Chondrocyte (in vitro differentiated cells): ENCODE measurements at places on chromosomes 5 and 9. TPM values are rescaled to one million over a fixed set of nuclear protein-coding genes. Genes with fewer than 3 reads are reported as not detected.
A peak's percentile ranks its signal among the peaks of the same experiment; 100 is the strongest.

DNA sequence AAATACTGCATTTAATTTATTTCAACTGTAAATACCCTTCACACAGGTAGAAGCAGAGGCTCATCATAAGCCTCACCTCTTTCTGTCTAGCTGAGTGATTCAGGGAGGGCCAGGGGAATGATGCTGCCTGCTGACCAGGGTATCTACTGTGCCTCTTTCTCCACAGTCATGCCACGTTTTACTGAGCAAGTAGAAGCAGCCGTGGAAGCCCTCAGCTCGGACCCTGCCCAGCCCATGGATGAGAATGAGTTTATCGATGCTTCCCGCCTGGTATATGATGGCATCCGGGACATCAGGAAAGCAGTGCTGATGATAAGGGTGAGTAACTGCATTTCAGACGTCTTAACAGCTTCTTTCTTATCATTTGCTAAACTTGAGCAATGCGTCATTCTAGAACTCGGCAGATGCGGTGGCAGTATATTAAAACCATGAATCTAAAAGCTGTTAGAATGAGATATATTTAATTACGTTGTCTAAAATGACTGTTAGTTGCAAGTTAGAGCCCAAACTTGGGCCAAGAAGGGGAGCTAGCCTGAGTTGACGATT lies 50.0 kb upstream of the LRRTM2 start:
- DNase-seq = no peak
- peaks cover 40% of the 10 kb centered on the region for H3K36me3 ChIP-seq
- H3K4me1 ChIP-seq = peaks cover 24% of the 10 kb centered on the region

GRCh38 chr5:173325091-173325698 lies 3.0 kb downstream of the STC2 start:
- H3K4me3 ChIP-seq = peak overlapping the region; percentile 99
- peaks cover 72% of the 10 kb centered on the region for H3K4me1 ChIP-seq
- DNase-seq = no peak
- H3K27me3 ChIP-seq = no peaks in the 10 kb centered on the region
- H3K36me3 ChIP-seq = peaks cover 72% of the 10 kb centered on the region

GRCh38 chr9:135888126-135888765 lies 19.1 kb downstream of the CAMSAP1 start:
- no peaks in the 10 kb centered on the region for H3K27me3 ChIP-seq
- peak; percentile 76 for DNase-seq
- no peak overlapping the region for H3K4me3 ChIP-seq
- H3K27ac ChIP-seq = no peak overlapping the region
- no peaks in the 10 kb centered on the region for H3K36me3 ChIP-seq
- H3K4me1 ChIP-seq = peaks cover 68% of the 10 kb centered on the region

- H3K27ac ChIP-seq = peak overlapping the region; percentile 53
- H3K36me3 ChIP-seq = no peaks in the 10 kb centered on the region
- DNase-seq = no peak
- H3K4me1 ChIP-seq = peaks cover 46% of the 10 kb centered on the region
- H3K4me3 ChIP-seq = no peak overlapping the region
These were observed 146.2 kb upstream of the KLF4 start for GRCh38 chr9:107635803-107636174.

GARNL3 gene
- 8.9 to 10.0 TPM (median 8.9 TPM) in 3 replicates for total RNA-seq

- H3K4me1 ChIP-seq = peaks cover 69% of the 10 kb centered on the region
- H3K36me3 ChIP-seq = peaks cover 58% of the 10 kb centered on the region
- H3K27me3 ChIP-seq = no peaks in the 10 kb centered on the region
- peak overlapping the region; percentile 99 for H3K4me3 ChIP-seq
- DNase-seq = no peak
These were observed 1.7 kb downstream of the STC2 start for GRCh38 chr5:173326501-173326960.

GRCh38 chr5:153896117-153896516 lies 142.6 kb downstream of the FAM114A2 start:
- H3K27me3 ChIP-seq = no peaks in the 10 kb centered on the region
- DNase-seq = no peak
- H3K27ac ChIP-seq = no peak overlapping the region

CENPK gene
- 7.2 to 19.6 TPM (median 8.7 TPM) in 3 replicates for total RNA-seq

DNA sequence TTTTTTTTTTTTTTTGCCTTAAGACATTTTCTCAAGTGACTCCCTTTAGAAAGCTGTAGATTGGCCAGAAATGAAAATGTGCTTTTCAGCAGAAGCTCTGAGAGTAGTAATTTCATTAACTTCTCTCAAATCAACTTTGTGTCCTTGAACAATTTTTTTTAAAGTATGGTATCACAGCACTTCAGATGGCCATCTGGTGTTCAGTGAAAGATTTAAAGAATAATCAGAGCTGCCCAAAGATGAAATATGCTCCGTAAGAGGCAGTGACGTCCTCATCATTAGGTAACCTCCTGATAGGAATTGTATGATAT lies 43.0 kb upstream of the PCAT7 start:
- DNase-seq = no peak
- no peaks in the 10 kb centered on the region for H3K27me3 ChIP-seq
- H3K36me3 ChIP-seq = no peaks in the 10 kb centered on the region
- peak overlapping the region; percentile 26 for H3K4me3 ChIP-seq

GLDC gene
- total RNA-seq = 0.25 to 0.48 TPM (median 0.44 TPM) in 3 replicates

ITGA2 gene
- total RNA-seq = 0.79 to 1.6 TPM (median 1.0 TPM) in 3 replicates

DNA sequence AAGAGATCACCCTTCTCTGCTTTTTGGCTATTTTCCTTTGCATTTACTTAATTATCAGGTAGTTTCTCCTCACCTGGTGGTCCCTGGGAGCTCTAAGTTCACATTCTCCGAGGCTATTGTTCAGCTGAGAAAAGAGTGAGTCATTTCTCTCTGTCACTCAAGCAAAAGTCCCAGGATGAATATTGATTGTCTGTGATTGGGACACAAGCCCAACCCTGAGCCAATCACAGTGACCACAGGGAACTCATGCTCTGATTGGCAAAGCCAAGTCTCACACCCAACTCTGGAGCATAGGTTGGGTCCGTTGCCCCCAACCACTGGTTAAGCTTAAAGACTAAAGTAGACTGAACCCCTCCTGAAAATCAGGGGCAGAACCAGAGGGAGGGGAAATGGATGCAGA lies 27.8 kb upstream of the FAT2 start:
- peak overlapping the region; percentile 81 for H3K27ac ChIP-seq
- peaks cover 60% of the 10 kb centered on the region for H3K4me1 ChIP-seq
- H3K4me3 ChIP-seq = no peak overlapping the region
- H3K27me3 ChIP-seq = no peaks in the 10 kb centered on the region
- no peak for DNase-seq

GRCh38 chr9:89165341-89165740 lies 13.3 kb downstream of the SHC3 start:
- H3K27me3 ChIP-seq = no peaks in the 10 kb centered on the region
- H3K4me1 ChIP-seq = no peaks in the 10 kb centered on the region
- DNase-seq = no peak
- no peak overlapping the region for H3K4me3 ChIP-seq
- no peak overlapping the region for H3K27ac ChIP-seq

- no peak for DNase-seq
- peaks cover 3% of the 10 kb centered on the region for H3K27me3 ChIP-seq
- H3K4me1 ChIP-seq = no peaks in the 10 kb centered on the region
- no peak overlapping the region for H3K4me3 ChIP-seq
These were observed 187.7 kb upstream of the MPDZ start for GRCh38 chr9:13467157-13467556.

- H3K27ac ChIP-seq = no peak overlapping the region
- H3K4me1 ChIP-seq = peaks cover 18% of the 10 kb centered on the region
- H3K36me3 ChIP-seq = no peaks in the 10 kb centered on the region
- no peak for DNase-seq
These were observed 222.0 kb downstream of the MAN2A1 start for GRCh38 chr5:109911731-109912130.

DNA sequence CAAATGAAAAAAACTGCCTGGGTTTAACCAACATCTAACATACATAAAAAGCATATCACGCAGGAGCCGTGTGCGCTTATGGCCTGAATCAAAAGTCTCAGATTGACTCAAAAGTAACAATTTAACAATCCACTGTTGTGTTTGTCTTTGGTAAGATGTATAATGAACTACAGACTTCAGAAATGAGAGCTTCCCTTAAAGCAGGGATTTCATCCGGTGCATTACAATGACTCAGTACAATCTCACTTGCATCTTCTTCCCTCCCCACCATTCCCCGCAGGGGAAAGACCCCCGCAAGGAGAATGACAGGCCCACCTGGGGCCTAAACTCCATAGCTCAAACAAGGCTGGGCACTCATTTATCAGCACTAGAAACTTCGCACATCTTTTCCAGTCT lies 1.4 kb downstream of the ZFR start:
- H3K27me3 ChIP-seq = no peaks in the 10 kb centered on the region
- H3K27ac ChIP-seq = peak overlapping the region; percentile 98
- H3K36me3 ChIP-seq = no peaks in the 10 kb centered on the region
- H3K4me3 ChIP-seq = peak overlapping the region; percentile 85

DNA sequence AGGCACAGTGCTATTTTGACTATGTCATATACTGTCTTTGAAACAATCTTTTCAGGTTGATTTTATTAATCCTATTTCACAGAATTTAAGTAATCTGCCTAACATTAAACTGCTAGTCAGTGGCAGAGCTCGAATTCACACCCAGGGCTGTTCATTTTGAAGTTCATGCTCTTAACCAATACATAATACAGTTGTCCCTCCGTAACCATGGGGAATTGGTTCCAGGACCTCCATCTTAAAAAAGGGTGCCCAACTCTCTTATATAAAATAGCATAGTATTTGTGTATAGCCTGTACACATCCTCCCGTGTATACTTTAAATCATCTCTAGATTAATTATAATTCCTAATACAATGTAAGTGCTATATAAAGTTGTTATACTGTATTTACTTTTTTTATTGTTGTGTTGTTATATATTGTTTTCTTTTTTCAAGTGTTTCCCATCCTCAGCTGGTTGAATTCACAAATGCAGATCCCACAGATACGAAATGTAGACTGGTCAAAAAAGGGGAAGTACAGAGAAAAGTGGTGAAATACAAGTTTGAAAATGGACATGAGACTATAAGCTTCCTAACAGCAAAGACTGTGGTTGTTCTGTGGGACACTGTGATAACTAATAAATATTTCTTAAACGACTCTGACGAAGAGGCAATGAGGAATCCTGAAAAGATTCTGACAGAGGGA lies 18.3 kb downstream of the RFX3 start:
- peak overlapping the region; percentile 89 for H3K27ac ChIP-seq
- no peaks in the 10 kb centered on the region for H3K27me3 ChIP-seq
- H3K36me3 ChIP-seq = no peaks in the 10 kb centered on the region
- DNase-seq = no peak
- H3K4me1 ChIP-seq = peaks cover 26% of the 10 kb centered on the region

CNTNAP3B gene
- 9.5 to 23.9 TPM (median 23.1 TPM) in 3 replicates for total RNA-seq

DNA sequence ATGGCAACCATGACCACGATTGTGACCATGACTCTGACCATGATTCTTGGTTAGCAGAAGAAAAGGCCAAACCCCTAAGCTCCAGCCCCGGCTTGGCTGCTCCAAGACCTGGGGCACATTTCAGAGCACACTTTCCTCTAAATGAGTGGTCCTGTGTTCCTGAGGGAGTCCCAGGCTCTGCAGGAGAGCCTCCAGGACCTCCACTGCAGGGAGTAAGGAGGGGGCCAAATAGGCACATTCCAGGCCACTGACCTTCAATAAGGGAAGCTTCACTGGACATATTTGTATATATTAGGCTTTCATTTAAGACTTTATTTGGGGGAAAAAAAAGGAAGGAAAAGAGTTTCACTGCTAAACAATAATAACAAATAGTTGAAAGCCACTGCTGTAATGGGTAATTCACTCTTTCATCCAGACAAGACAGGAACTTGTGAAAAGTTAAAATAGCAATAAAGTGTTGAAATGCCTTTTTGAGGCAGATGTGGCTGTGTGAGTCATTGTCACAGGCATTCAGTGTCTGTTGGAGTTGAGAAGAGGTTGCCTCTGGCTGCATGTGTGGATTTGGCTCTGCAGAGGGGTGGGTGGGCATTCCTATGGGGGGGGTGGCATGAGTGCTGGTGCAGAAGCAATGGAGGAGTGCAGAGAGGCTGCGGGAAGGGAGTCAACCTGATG lies 63.9 kb upstream of the TGFBR1 start:
- H3K36me3 ChIP-seq = peaks cover 15% of the 10 kb centered on the region
- peaks cover 50% of the 10 kb centered on the region for H3K4me1 ChIP-seq
- DNase-seq = no peak
- no peaks in the 10 kb centered on the region for H3K27me3 ChIP-seq

CCDC112 gene
- 6.6 to 10.1 TPM (median 9.2 TPM) in 3 replicates for total RNA-seq

GRCh38 chr9:6909181-6909580 lies 151.4 kb downstream of the KDM4C start:
- no peak overlapping the region for H3K4me3 ChIP-seq
- no peaks in the 10 kb centered on the region for H3K27me3 ChIP-seq
- no peak for DNase-seq
- H3K27ac ChIP-seq = no peak overlapping the region
- H3K36me3 ChIP-seq = no peaks in the 10 kb centered on the region

FAM200C gene
- total RNA-seq = 3.9 to 7.2 TPM (median 4.1 TPM) in 3 replicates

DNA sequence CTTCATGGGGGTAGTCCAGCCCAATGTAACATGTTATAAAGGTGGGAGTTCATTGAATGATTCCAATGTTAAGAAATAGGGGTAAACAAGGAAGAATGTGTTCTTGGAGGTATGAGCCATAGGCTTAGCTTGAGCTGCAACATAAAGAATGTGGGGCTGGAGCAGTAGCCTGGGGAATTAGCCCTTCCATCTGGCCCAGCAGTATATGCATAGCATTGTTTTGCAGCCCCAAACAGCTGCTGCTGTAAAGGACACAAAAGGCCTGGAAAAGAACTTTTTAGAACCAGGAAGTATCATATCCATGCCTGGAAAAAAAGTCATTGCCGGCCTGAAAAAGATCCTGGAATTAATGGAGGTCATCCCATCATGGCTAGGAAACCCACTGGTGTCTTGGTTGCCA lies 55.8 kb upstream of the SMARCA2 start:
- H3K27ac ChIP-seq = no peak overlapping the region
- H3K4me1 ChIP-seq = no peaks in the 10 kb centered on the region
- DNase-seq = no peak
- H3K36me3 ChIP-seq = no peaks in the 10 kb centered on the region
- H3K4me3 ChIP-seq = no peak overlapping the region
- H3K27me3 ChIP-seq = peaks cover 13% of the 10 kb centered on the region

ENHO gene
- 0.97 to 1.6 TPM (median 1.3 TPM) in 3 replicates for total RNA-seq

ARSI gene
- 1.9 to 2.4 TPM (median 2.4 TPM) in 3 replicates for total RNA-seq

DNA sequence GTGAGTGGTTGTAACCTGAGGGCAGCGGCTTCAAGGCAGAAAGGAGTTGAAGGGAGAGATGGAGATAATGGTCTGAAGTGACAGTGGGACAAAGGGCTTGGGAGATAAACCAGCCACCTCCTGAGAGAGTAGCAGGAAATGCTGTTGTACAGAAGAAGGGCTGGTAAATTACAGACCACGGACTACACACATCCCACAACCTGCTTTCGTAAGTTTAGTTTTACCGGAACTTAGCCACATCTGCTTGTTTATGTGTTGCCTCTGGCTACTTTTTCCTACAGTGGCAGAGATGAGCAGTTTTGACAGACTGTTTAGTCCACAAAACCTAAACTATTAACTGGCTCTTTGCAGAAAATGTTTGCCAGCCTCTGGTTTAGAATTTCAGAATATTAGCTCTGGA lies 269.5 kb downstream of the ARHGEF28 start:
- no peaks in the 10 kb centered on the region for H3K27me3 ChIP-seq
- H3K27ac ChIP-seq = no peak overlapping the region
- H3K36me3 ChIP-seq = peaks cover 15% of the 10 kb centered on the region
- DNase-seq = no peak
